ENCODE measurements at places on chromosomes 6 and 20.

- no peak for DNase-seq
Measured at GRCh38 chr6:17962436-17963031, 24.9 kb downstream of the KIF13A start.

DNA sequence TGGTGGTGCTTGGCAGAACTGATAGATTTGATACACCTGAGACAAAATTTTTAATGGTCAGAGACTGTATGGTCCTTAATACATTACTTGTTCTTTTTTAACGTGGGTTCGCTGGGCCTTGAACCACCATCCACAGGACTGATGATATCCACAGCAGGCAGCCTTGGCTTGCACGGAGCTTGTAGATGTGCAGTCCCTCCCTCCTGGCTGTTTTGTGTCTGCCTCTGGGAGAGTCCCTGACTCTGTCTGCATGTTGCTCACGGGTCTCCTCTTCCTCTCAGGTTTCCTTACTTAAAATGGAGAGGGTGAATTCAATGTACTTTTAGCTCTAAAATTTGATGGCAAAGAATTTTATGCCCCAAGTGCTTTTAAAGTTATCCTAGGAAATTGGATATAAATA is 17.5 kb downstream of the KIF25 start:
- no peak for DNase-seq

DNA sequence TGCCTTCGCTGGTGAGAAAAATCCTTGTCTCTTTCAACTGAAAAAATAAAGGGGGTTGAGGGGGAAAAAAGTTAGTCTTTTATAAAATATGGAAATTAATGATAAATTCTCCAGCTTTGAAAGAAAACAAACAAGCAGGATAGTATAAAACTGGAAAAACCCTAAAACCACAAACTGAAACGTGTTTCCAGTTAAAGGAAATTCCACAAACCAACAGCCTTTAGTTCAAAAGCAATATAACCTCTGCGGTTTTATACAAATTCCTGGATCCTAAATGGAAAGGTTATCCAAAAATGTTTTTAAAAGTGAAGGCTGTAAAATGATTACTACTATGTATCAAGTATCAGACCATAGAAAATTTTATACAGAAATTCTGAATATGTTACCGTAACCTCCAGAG is 55.6 kb downstream of the BMP5 start:
- no peak for DNase-seq

DNA sequence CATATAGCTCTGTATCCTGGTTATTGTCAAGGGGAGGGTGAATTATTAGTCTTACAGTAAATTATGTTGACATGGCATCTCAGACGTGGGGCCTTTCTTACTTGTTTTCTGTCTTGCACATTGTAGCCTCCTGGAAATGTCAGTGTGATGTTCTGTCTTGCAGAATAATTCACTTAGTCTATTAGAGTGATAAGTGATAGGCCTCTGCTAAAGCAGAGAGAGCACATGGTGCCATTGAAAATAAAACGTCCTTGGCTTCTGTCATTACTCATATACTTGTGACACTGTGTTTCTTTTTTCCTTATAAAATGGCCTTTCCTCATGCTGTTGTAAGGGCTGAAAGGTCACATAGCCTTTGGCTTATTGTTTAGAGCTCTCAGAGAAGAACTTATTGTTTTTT is 531.0 kb downstream of the EPM2A start:
- DNase-seq = no peak

GRCh38 chr20:46127396-46128010 is 9.4 kb downstream of the CD40 start:
- DNase-seq = no peak

GRCh38 chr20:5390720-5391119 is 74.0 kb upstream of the PROKR2 start:
- DNase-seq = no peak

GRCh38 chr6:44789806-44790205 is 402.3 kb downstream of the CDC5L start:
- DNase-seq = no peak

- DNase-seq = no peak
Measured at GRCh38 chr6:10831609-10832008, 6.7 kb downstream of the MAK start.

DNA sequence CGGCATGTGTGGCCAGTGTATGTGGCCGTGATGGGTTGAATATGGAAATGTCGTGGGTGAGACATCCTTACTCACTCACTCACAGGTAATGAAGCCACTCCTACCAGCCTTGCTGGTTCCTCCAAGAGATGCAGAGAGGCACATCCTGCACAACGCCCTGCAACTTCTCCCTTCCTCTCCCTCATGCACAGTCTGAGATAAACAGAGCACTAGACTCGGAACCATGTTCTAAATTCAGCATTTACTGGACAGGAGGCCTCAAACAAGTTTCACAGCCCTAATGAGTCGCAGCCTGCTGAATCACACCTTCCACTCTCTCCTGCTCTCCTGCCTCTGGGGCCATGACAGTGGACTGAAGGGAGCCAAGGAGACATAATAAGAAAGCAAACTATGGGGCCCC is 91.2 kb downstream of the ISM1 start:
- no peak for DNase-seq

DNA sequence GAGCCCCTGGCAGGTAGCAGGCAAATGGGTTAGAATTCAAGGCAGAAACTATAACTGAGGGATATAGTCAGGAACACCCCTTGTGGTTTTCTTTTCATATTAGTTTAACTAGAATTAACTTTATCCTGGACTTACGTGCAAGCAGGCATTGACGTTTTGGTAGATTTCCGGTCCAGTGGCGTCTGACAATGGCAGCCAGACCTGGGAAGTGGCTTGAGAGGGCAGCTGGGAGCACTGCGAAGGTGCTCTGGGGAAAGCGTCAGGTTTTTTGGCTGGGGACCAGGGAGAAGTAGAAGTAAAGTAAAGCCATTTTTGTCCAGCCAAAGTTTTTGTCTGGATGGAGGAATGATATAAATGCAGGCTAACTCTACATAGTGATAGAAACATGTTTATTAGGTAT is 8.4 kb upstream of the ACSS1 start:
- no peak for DNase-seq

GRCh38 chr6:27148404-27148795 is 99.1 kb upstream of the PRSS16 start:
- no peak for DNase-seq

DNA sequence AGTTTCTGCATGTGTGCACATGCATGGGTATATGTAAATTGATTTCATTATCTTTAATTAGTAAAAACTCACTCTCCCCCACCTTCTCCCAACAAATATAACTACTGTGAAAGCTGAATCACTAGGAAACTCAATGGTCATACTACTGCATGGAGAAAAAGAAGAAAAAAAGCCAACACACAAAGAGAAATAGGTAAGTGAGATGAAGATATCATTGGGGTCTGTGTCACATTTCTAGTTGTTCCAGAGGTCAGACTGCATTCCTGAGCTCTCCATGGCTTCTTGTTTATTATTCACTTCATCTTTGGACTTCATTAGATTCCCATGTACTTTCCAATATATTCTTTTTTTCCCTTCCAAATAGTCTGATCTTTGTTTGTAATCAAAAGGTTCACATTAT is 98.2 kb downstream of the PTPRK start:
- DNase-seq = no peak

- DNase-seq = no peak
Measured at GRCh38 chr6:97687916-97688315, 404.9 kb upstream of the MMS22L start.

DNA sequence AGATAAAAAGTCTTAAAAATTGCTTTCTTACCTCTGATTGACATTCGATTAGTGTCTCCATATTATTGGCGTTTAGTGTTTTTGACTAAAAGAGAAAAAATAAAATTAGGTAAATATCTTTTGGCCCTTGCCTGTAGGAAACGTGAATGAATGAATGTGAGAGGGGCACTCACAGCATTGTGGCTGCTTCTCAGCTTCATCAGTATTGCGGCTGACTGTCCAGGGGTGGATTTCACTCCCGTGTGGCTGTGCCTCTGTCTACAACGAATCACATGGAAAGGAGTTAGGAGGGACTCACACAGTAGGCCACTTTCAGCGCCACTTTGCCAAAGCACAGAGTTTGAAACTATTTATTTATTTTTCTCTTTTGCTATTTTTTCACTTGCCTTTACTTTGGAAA is 844 bp downstream of the TAGAP start:
- no peak for DNase-seq

DNA sequence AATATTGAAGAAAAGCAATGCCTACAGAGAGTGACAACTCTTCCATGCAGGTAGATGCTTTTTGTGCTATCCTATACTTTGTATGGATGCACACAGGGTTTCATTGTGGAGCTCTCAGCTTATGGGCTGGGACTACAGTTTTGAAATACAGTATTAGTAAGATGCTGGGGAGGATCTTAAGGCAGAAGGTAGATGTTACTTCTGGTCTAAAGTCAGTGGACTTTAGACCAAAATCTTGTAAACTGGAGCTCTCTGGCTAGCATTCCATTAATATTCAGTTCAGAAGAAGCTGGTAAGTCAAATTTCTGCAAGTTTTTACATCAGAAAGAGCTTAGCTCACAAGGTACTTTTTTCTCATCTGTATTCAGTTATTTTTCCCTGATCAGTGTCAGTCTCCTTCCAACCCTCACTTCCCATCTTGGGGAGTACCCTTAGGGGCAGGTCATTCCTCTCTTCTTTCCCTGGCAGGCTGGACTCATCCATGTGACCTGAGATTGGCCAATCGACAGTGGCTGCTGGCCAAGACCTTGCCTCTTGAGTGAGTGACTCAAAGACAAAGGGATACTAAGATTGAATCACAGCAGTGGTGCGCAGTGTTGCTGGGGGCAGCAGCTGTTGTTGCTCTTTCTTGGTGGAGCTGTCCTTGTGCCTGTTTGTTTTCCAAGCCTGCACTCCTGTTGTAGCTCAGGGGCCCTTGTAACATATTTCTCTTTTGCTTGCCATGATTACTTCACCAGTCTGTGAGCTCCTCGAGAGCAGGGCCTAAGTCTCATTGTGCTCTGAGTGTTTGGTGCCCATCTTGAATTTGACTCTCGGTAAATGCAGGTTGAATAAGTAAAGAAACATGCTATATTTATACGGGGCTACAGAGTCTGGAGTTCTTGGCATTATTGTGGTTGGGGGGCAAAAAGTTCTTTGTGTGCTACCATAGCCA is 2.8 kb upstream of the PHF20 start:
- peak; percentile 40 for DNase-seq

DNA sequence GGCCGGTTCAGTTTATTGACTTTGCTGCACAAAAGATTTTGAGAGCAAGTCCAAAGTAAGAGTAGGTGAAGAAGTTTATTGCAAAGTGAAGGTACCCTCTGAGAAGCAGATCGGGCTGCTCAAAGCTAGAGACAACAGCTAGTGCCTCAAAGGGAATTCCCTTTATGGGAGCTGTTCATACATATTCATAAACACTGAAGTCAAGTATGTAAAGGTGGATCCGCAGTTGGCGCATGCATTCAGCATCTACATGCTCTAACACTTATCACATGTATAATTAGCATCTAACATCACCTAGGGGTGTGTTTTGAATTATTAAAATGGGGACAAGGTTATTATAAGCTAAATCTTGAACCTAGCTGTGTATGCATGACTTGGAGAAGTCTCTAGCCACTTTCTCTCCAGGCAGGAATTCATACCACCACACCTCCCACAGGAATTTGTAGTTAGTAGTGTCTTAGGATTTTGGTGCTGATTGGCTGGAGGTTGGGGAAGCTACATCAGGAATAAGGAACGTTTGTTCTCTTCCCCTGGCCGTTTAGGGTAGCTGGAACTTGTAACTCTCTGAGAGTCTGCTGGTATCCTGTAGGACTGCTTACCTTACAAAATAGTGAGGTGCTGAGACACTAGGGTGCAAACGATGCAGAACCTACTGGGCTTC is 1633.9 kb downstream of the GRIK2 start:
- DNase-seq = no peak

DNA sequence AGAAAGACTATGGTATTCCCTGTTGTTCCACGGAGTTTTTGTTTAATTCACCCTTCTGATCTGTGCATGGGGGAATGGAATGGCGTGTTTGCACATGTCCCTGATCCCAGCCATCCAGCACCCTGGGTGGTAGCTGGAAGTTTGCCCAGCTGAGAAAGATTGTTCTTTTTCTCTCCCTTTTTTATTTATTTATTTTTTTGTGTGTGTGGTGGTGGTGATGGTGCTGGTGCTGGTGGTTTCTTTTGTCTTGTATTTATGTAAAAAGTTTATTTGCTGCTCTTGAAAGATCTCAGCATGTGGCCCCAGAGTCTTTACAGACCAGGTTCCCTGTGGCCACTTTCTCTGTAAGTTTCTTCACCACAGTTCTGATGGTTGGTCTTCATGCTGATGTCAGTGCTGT is 372.6 kb downstream of the UTRN start:
- DNase-seq = no peak

- no peak for DNase-seq
Measured at GRCh38 chr6:121837545-121838229, 402.2 kb downstream of the GJA1 start.
